Stimulated activated CD8-positive, alpha-beta memory T cell treated with anti-CD3 and anti-CD28 coated beads, Interleukin-2, amount 100 ng/mL, for 48 hours (primary cell): ENCODE measurements at places on chromosomes 7 and 10.

DNA sequence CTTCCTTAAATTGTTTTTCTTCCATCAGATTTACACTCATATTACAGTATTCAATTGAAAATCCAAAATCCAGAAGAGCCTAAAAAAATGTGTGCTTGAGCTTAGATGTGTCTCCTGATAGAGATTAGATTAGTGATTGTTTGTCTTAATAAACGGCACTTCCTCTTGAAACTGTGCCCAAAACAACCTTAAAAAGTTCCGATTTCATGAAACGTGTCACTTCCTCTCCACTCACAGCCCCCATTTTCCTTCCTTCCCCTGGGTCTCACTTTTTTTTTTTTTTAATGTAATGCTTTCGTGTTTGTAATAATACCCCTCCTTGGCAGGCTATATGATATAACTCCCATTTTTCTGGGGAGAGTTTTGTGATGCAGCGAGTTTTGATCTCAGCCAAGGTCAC is 114.8 kb upstream of the ADO start:
- no peak for DNase-seq

DNA sequence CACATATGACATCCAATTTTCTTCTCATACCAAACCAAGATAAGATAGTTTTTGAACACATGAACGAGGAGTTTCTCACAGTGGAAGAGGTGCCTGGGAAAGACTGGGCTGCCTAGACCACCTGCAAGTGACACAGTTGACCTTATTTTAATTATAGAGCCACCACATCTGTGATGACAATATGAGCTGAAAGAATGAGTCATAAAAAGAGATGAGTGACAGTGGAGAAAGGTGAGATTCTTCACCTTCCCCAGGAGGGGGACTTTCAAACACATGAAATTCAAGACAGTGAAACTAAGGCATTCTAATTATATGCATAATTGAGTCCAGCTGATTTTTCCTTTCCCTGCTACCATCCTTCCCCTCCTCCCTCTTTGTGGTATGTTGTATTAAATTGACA is 475.5 kb downstream of the NXPH1 start:
- no peak for DNase-seq

DNA sequence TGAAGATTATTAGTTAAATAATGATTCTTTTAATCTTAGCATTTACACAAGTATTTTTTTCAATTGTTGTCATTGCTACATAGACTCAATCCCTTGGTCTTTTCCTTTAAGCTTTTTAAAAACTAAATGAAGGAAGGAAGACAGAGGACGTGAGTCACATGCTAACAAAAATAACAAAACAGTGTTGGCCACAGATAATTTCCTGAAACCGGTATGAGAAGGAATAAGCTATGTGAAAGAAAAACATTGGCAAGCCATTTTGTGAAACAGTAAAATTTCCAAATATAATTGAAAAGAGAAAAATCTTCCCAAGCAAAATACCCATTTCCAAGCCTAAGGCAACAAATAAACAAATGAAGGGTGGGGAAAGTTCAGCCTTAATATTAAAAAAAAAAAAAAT is 223.0 kb downstream of the AHR start:
- DNase-seq, result no peak

DNA sequence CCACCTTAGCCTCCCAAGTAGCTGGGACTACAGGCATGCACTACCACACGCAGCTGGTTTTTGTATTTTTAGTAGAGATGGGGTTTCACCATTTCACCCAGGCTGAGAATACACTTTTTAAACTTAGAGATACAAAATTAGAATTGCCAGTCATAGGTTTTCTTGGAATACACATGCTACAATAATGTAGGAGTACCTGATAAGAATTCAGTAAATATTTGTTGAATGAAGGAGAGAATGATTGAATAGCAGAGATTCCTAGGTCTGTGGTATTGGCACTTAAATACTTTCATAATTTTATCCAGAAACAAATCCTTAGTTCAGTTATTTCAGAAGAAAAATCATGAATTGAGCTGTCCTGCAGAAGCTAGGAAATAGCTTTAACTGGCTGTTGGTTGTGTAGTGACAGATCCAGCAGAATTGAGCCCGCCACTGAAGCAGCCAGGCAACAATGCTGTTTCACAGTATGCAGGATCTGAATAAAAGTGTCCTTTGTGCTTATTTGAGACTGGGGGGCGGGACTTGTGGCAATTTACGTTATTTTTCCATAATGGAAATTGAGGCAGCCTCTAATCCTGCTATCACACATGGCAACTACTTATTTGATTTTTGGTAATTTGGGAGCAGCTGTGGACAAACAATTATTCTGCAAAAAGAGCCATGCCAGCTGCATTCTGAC is 31.5 kb downstream of the NRF1 start:
- DNase-seq, result no peak
